ENCODE measurements at places on chromosomes 5 and 9.
A peak's percentile ranks its signal among the peaks of the same experiment; 100 is the strongest.

GRCh38 chr5:8458038-8458383 lies 589.1 kb downstream of the MTRR start:
- DNase-seq = peak; percentile 31

DNA sequence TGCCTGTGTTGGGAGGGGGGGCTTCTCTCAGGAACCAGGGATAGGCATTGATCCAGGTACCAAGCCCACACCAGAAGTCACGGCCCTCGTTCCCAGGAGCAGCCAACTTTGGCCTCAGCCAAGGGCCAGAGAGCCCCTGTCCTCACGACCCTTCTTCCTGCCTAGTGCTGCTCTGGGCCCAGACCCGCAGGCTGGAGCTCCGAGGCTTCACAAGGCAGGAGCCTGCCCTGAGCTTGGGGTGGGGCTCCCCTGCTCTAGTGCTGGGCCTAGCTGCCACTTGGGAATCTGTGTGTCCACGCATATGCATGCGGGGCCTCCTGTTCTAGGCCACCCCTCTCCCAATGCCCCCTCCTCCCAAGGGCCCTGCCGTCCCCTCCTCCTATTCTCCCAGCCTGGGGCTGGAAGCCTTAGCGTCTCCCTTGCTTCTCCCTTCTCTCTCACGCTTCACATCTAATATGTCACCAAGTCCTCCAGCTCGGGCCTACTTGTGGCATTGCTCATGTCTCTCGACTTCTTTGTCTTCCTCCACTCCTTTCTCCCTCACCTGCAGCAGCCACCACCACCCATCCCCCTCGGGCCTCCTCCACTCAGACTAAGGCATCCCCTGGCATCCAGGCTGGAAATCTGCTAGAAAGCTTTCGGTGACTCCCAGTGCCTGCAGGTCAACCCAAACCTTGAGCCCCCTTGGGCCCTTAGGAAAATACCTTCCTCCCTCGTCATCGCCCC lies 3.4 kb downstream of the UNC5A start:
- DNase-seq = no peak

- DNase-seq = peak; percentile 37
Measured at GRCh38 chr5:148794729-148795561, 31.5 kb upstream of the ADRB2 start.

DNA sequence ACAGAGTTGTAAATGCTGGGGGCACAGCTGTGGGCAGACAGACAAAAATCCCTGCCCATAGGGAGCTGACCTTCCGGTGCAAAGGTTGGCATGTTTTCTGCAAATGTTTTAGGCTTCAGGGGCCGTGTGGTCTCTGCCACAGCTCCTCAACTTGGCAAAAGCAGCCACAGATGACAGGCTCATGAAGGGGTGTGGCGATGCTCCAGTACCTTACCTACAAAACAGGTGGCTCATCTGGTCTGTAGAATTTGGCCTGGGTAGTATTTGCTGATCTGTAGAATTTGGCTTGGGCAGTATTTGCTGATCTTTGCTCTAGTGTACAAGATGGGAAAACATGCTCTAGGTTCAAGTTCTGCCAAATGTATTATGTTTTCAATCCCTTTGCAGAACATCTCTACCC lies 283.9 kb downstream of the GADD45G start:
- DNase-seq = no peak

DNA sequence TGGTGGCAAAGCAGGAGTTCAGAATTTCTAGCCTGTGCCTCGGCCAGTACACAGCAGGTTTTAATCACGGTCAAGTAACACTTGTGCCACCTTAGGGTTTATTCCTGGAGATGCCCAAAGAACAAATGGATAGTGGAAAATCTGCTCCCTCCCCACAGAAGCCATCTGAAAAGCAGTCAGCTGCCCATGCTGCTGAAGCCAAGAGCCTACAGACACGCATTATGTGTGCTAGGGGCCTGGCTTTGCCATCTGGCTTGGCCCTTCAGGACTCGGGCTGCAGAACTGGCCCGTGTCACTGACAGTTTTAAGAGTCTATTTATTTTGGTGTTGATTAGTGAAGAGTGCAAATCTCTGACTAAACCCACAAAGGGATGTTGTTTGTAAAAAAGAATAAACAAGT lies 11.1 kb downstream of the ARSB start:
- DNase-seq = no peak
